ENCODE measurements at places on chromosomes 2 and 18.

GRCh38 chr2:71250935-71251334, 24.0 kb upstream of the PAIP2B start:
- DNase-seq, result no peak

GRCh38 chr18:79058007-79058406, 11.2 kb upstream of the ATP9B start:
- DNase-seq, result no peak

- DNase-seq, result no peak
Measured at GRCh38 chr2:168935810-168936581, 34.9 kb downstream of the G6PC2 start.

GRCh38 chr2:24739354-24740025, 53.7 kb downstream of the PTRHD1 start:
- DNase-seq, result no peak

DNA sequence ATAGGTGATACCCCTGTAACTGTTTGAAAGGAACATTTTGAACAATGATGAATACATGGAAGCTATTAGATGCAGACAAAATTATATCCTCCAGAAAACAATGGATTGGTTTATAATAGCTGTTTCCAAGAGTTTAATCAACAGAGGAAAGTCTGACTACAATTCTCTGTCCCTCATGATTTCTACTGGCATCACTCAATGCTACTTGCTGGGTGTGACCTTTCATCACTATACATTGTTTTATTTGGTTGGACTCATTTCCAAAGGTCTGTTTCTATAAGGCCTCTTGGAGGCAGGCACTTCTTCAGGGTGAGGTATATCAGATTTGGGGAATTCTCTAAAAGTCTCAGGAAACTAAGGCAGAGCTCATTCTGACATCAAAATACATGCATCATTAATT, 636.1 kb upstream of the SLC8A1 start:
- DNase-seq, result no peak

GRCh38 chr18:76357585-76358260, 137.3 kb downstream of the ZNF516 start:
- no peak for DNase-seq

GRCh38 chr18:46224181-46224775, 120.1 kb downstream of the HAUS1 start:
- no peak for DNase-seq

- DNase-seq, result no peak
Measured at GRCh38 chr2:202335791-202336467, 40.2 kb upstream of the BMPR2 start.

DNA sequence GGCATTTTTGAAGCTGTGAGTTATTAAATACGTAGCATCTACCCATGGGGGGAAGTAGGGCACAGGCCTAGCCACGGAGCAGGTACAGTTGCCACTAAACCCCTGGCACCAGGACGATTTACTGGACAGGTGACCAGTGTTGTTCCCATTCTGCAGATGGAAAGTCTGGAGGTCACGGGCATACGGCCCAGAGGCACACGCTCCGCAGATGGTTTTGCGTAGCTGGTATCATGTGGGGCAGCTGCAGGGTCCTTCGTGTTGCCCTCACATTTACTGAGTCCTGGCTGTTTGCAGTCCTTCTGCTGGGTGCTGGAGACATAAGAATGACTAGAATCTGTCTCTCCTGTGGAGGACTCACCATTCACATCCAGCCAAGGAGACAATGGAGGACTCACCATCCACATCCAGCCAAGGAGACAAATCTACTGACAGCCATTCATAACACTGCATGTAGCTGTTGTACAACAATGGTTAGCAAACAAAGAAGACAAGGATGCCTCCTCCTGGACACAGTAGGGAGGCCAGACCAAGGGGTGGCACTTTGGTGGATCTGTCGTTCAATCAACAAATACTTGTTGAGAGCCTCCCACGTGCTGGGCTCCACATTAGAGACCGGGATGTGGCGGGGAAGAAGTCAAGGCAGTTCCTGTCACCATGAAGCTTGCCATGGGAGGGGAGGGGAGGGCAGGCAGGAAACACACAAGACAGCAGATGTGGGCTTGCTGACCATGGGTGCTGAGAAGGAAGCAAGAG, 24.9 kb downstream of the TWIST2 start:
- DNase-seq, result no peak

- no peak for DNase-seq
Measured at GRCh38 chr2:218583983-218584850, 15.6 kb downstream of the CNOT9 start.

DNA sequence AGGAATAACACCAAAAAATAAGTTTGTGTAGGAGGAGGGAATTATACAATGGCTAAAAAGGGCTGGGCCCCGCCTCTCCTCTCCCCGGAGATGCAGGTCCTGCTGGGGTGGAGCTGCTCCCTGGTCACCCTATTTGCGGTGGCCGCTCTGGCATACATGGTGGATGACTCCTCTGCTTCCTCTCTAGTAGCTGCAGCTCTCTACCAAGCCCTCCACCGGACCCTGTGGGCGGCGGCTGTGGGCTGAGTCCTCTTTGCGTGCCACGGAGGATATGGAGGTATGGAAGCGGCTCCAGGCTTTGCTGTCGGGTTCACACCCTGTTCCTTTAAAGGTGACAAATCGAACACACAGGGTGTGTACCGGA, 77.1 kb upstream of the SEC11C start:
- DNase-seq, result no peak

DNA sequence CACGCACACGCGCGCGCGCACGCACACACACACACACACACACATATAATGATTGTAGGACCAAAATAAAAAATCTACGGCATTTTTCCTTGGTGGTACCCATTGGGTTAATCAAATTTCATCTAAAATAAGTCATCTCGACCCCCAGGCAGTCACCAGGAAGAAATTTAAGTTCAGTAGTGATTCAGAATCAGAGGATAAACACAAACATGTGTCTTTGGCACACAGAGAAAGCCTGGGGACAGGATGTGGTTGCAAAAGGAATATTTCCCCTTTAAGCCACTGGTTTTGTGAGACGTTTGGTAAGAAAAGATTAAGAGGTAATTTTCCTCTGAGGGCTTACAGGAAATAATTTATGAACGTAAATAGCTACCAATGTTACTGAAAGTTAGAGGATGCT, 171.6 kb upstream of the PIEZO2 start:
- no peak for DNase-seq

- DNase-seq, result no peak
Measured at GRCh38 chr2:199742884-199743283, 108.1 kb downstream of the FTCDNL1 start.

- DNase-seq, result no peak
Measured at GRCh38 chr2:134782792-134783191, 55.6 kb upstream of the ACMSD start.

DNA sequence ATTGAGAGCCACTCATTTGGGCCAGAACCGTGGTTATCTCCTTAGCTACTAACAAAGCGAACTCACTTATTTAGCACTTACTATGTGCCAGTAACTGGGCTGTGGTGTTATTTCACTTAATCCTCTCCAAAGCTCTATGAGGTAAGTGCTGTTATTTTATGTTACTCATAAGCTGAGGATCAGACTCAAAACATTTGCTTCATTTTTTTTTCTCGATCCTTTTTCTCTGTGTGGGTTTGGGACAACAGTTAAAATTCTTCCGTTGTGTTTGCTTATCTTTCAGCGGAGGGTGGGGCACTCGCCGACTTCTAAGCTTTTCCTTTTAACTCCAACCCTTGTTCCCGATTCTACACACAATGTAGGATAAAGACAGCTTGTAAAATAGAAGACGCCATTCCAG, 52.8 kb downstream of the TMEM178A start:
- DNase-seq, result no peak

- no peak for DNase-seq
Measured at GRCh38 chr2:239895116-239895515, 130.0 kb downstream of the NDUFA10 start.

DNA sequence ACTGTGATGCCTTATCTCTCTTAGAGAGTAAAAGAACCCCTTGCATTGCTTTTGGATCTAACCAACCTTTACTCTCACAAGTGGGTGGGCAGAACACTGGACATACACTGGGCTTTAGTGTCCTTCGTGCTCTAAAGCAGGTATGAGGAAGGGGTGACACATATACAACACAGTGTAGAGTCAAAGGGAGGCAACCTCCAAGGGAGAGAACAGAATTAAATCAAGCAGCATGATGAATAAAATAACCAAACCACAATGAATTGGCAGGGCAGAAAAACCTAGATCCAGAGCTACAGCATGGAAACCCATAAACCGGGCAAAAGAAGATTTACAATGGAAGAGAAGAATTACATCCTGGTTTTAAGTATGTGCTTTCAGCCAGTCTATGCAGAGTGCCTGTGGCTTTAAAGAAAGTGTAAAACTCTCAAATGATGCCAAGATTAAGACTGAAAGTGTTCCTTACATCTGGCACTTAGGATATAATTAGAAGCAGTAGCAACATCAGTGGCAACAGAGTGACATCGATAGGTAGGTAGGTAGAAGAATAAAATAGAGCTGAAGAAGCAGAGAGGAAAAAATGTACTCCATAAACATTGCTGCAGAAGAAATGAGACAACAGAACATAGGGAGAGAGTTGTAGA, 191.7 kb upstream of the ZC3H15 start:
- no peak for DNase-seq

- DNase-seq, result no peak
Measured at GRCh38 chr2:133633881-133634409, 65.7 kb upstream of the NCKAP5 start.

DNA sequence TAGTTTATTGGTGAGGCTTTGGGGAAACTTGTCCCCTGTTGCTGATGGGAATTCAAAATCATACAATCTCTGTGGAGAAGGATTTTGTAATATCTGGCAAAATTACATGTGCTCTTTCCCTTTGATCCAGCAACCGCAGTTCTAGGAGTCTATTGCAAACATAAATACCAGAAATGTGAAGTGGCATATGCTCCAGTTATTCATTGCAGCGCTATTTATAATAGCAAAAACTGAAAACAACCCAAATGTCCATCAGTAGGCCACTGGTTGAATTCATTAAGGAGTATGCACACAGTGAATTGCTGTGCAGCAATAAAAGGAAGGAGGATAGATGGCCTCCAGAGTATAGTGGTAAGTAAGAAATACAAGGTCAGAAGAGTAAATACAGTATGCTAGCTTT, 76.5 kb downstream of the HNRNPLL start:
- no peak for DNase-seq

DNA sequence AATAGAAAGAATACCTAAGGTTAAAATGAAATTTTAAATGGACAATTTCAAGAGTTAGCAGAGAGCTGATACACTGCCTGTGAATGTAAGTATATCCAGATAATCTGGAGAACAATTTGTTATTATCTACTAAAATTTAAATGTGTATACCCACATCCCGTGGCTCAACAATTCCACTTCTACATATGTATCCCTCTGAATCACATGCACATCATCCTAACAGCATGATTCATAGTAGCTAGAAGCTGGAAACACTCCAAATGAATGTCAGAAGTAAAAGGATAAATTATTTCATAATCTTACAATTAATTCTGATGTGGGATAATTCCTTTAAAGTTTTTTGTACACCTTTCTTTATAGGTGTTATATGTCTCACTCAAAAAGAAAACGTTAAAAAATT, 87.9 kb downstream of the CNTNAP5 start:
- no peak for DNase-seq

- DNase-seq, result no peak
Measured at GRCh38 chr2:65319674-65320041, 92.0 kb downstream of the ACTR2 start.
